Left renal pelvis (tissue), 4 donors: ENCODE measurements at places on chromosomes 16 and 17.

DNA sequence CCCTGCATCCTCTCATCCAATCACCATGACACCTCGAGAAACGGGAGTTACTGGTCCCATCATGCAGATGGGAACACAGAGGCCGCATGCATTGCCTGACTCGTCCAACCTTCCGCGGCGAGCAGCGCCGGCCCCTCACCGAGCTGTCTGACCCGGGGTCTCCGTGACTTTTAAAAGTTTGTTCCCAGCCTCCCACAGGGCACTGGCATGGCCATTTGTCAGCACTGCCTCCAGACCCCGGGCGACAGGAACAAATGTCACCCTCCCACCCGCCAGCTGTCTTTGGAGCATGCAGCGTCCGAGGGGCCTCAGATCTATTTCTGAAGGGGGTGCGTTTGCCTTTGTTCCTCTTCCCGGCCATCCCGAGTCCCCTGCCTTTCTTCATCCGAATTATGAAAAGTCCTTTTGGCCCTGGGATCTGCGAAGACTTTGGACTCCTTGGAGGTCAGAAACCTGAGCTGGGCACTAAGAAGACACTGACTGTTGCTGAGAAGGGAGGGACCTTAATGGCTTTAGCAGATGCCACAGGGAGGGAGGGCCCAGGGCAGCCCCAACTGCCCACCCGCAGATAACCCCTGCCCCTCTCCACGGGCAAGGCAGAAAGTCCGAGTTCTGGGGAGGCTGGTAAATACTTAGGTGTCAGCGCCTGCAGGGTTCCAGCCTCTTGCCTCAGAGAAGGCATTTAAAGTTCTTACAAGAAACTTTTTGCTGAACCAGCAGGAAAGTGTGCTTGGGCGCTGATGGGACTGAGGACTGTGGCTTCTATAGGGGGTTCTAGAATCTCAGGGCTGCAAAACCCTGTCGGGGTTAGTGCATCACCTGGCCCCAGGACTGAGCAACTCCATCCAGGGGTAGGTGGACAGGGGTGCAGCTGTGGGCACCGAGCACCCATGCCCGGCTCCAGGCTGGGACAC lies 348.1 kb downstream of the FOXL1 start:
- no peak for DNase-seq

DNA sequence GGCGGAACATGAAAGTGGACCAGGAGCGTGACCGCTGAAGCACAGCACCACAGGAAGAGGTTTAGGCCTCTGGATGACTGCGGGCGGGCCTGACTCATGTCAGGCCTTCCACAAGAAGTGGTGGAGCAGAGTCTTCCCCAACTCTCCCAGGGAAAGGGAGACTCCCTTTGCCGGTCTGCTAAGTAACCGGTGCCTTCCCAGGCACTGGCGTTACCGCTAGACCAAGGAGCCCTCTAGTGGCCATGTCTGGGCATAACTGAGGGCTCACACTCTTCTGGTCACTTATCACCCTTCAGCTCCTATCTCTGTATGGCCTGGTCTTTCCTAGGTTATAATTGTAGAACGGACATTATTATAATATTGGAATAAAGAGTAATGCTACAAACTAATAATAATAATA lies 1931.9 kb downstream of the TP53TG3F start:
- no peak for DNase-seq

- no peak for DNase-seq
Measured at GRCh38 chr17:50934672-50935220, 68.6 kb upstream of the TOB1 start.

GRCh38 chr16:16197966-16198365 lies 25.3 kb downstream of the ABCC6 start:
- no peak for DNase-seq

DNA sequence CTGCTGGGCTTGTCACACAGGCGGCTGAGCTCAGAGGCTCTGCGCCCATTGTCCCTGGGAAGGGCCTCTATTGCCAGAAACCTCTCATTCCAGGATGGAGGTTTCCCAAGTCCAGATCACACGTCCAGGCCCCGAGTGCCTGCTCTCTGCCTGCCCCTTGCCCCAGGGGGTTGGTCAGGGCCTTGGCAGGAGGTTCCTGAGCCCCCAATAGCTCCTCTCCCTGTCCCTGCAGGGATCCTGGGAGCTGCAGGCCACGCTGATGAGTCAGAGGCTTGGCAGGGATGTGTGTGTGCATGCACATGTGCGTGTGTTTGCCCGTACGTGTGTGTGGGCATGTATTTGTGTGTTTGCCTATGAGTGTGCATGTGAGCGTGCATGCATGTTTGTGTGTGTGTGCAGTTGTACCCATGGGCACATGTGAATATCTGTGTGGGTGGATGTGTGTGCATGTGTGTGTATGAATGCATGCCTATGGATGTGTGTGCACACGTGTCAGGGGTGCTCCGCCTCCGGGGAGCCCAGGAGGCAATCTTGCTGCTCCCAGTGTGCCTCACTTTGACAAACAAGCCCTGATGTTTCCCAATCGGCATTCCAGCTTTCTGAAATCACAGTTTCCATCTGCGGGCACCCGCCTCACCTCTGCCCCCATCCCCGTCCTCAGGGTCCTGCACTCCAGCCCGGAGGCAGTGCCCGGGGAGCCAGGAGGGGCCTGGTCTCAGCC lies 98.4 kb upstream of the GSE1 start:
- no peak for DNase-seq

DNA sequence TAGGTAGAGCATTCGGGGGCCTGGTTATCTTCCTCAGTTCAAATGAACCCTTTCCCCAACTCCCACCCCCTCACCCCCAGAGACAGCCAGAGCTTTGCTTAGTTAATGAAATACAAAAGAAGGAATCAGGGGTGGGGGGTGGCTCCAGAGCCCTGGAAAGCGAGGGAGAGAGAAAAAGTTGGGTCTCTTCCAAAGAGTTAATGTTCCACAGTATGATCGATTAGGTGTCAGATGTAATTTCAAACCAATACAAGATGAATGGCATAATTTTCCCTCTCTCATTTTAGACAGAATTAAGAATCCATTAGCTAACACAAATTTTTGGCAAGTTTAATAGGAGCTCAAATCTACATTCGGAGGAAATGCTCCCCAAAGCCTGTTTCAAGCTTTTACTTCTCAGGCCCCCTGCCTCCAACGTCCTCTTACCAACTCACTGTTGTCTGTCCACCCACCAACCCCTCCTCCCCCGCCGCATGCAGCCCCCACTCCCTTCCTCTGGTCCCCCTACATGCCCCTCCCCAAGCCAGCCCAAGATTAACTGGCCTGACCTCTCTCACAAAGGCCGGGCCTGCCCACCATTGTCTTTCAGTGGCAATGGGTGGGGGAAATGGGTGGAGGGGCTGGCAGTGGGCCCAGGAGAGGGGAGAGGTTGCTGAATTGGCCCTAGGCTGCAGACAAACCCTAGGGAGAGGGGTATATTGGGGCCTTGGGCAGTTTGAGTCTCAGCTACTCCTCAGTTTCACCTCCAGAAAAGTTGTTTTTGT lies 28.2 kb downstream of the NEUROD2 start:
- DNase-seq: no peak

DNA sequence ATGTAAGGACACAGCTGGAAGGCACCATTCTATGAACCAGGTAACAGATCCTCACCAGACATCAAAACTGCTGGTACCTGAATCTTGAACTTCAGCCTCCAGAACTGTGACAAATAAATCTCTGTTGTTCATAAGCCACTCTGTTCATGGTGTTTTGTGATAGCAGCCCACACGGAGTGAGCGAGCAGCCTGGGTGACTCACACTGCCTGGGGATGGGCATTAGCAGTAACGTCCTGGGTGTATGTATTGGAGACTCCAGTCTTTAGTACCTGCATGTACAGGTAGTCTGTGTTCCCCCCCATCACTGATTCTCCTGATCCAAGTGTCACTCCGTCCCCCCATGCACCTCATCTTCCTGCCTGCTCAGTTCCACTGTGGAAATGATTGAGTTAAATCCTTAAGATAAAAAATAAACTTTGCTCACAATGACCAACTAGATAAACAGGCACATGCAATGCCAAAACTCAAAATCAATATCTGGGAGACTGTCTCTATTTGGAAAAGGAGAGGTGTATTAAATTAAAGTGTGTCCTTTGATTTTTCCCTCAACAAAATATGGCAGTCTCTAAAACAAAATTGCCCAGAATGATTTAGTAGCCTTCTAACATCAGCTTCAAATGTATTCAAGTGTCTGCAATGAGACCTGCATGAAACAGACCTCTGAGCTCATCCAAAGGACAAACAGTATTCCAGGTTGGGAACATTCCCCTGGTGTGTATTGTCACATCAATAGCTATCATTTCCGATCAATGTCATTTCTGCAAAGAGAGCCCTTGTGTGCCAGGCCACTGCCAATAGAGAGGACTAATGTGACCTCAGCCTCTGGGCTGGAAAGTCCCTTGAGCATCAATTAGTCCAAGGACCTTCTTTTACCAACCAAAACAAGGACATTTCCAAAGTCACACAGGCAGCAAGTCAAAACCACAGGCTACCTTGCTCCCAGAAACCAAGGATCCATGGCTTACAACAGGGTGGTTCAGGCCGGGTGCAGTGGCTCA lies 12.2 kb upstream of the VAT1L start:
- DNase-seq: no peak

DNA sequence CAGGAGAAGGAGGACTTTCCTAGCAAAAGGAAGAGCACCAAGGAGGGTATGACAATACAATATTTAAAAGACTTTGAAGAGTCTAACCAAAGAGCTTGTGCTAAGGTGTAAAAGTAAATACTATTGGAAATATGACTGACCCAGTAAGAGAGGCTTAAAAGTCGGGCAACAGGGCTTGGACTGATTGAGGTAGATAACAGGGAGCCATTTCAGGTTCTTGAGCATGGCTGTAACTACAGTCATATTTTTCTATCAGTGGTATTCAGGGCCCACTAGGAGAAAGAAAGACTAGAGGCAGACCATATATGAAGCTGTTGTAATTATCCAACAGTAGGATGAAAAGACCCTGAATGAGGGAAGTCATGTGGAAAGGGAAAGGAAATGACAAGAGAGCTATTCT lies 62.3 kb downstream of the SMURF2 start:
- DNase-seq: no peak

GRCh38 chr17:62625870-62626200 lies 1.6 kb upstream of the MRC2 start:
- no peak for DNase-seq

GRCh38 chr16:24997665-24998064 lies 17.5 kb downstream of the ARHGAP17 start:
- DNase-seq: no peak

GRCh38 chr17:74776990-74777389 lies 845 bp upstream of the NAT9 start:
- DNase-seq: no peak

DNA sequence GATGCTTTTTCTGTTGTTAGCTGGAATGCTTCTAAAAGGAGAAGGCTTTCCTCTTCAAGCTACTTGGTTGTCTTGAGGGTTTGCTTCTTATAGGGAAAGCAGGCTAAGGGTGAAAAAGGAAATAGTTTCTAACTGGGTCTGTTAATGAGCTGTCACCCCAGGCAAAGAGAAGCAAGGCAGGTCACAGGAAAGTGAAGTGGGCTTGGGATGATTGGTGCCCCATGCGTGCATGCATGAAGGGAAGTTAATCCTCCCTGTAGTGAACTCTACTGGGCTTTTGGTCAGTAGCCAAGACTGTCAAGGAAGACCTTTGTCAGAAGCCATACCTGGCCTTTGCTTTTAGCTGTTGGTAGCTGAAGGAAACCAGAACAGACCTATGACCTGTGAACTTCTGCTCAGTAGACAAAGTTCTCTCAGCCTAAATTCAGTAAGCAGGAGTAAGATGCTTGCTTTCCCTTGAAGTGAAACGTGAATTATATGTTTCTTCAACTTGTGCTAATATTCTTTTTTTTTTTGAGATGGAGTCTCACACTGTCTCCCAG lies 16.5 kb downstream of the TENT4B start:
- no peak for DNase-seq

- no peak for DNase-seq
Measured at GRCh38 chr16:84821179-84821578, 1.4 kb downstream of the CRISPLD2 start.

- no peak for DNase-seq
Measured at GRCh38 chr16:450385-450784, 24.9 kb downstream of the RAB11FIP3 start.

DNA sequence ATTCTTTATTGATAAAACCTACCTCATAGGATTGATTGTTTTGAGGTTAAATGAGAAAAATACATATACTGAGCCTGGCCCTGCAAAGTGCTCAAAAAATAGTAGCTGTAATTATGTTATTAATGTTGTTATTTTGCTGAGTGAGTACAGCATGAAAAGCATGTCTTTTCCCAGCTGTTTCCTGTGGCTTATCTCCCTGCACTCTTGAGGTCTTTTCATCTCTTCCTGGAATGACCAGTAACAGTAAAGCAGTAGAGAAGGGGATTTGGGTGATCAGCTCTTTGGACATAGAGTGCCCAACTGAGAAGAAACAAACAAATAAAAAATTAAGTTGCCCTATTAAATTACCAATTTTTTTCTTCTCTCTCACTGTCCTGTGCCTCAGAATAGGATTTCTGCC lies 53.7 kb downstream of the NFAT5 start:
- DNase-seq: no peak

GRCh38 chr17:52470553-52470952 lies 312.0 kb upstream of the CA10 start:
- no peak for DNase-seq

DNA sequence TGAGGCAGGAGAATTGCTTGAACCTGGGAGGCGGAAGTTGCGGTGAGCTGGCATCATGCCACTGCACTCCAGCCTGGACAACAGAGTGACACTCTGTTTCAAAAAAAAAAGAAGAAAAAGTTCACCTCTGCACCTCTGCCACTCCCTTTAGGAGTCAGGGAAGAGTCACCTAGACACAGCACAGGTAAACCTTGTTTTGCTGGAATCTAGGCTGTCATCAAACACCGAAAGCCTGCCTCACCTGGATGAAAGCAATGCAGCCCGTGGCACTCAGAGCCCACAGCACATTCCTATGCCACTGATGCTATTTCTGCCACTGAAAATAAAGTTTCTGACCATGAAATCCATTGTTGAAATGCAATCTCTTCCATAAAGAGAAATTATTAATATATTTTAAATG lies 22.2 kb downstream of the CFAP52 start:
- no peak for DNase-seq

GRCh38 chr16:50677351-50677750 lies 3.8 kb downstream of the SNX20 start:
- no peak for DNase-seq

GRCh38 chr16:28569021-28569420 lies 15.3 kb downstream of the SGF29 start:
- DNase-seq: no peak

GRCh38 chr17:68298601-68299000 lies 7.3 kb downstream of the ARSG start:
- DNase-seq: no peak

DNA sequence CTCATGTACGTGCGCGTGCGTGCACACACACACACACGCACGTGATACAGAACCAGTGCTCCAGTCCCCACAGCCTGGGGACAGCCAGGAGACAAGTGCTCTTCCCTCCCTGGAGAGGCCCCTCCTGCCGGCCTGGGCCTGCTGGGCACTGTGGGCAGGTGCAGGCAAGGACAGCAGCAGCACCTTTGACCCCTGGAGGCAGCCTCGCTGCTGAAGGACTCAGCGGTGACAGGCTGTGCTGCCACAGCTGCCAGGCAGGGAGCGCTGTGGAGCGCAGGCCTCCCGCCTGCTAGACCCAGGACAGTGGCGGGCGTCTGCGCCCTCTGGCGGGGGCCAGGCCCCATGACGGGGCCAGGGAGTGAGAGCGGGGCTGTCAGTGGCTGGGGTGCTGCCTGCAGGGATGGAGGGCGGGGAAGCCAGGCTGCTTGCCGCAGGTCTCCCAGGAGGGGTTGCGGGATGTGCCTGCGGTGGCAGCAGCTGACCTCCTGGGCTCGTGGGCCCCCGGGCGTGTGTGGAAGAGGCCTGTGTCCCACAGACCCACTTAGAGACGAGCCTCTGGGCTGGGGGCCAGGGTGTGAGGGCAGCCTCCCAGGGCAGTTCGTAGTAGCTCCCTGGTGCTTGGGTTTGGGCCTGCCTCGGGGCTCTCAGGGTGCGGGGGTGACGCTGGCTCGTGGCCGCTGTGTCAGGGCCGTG lies 63.5 kb upstream of the PVALEF start:
- peak; percentile 39 for DNase-seq
